ENCODE measurements at places on chromosomes 3 and 15. TPM values are rescaled to one million over a fixed set of nuclear protein-coding genes. Genes with fewer than 3 reads are reported as not detected.

CPNE9 gene
- total RNA-seq, result 0.31 TPM

GOLGA8F gene
- total RNA-seq, result not detected

UBAP1L gene
- total RNA-seq, result 2.7 TPM

AGBL1 gene
- total RNA-seq, result 0.47 TPM

EBLN2 gene
- 11.1 TPM for total RNA-seq

ADAMTS7 gene
- total RNA-seq, result 5.9 TPM
